ENCODE measurements at places on chromosomes 2 and 18.

DNA sequence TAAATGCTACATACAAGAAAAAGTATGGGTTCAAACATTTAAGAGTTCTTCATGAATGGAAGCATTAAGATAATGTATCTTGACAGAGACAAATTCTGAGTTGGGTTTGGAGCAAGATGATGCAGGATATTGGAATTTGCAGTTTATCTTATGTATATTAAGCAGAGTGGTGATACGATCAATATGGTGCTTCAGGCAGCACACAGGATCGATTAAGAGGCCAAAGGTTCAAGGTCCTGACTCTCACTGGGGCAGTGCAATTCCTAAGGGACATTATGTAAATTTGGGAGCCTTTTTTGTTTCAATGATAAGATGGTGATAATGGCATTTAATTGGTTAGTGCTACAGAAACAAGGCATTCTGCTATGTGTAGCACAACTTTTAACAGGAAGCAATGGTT, 381.9 kb downstream of the KCNJ3 start:
- no peak for DNase-seq

DNA sequence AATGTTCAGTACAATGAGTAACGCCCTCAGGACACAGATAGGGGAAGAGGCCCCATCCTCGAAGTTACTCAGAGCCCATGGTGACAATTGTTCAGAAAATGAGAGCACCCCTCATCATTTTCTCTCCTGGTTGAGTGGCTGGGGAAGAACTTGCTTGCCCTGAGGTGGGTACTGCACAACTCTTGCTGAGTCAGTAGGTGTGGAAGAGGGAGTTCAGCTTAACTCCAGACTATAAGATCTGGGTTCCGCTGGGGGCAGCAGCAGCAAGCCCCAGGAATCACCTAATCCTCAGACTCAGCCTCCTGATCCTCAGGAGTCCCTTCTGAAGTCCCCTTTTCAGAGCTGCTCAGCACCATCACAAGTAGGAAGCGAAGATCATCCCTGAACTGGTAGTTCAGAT, 123.7 kb downstream of the PIEZO2 start:
- no peak for DNase-seq

DNA sequence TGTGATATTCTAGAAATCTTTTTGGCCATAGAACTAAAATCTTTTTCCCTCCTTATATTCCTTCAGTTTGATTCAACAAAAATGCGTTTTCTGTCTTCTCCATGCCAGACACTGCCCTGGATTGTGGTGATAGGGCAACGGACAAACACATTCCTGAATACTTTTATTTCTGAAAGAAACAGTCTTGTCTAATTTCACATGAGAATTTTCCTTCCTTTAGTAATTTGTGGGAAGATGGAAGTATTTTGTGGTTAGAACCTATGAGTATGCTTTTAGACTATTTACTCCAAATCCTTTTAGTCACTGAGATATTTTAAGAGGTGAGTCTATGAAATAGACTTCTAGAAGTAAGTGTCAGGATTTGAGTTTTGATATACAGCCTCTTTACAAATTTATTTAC, 49.6 kb downstream of the COL5A2 start:
- no peak for DNase-seq

GRCh38 chr2:51484605-51485004, 452.7 kb upstream of the NRXN1 start:
- no peak for DNase-seq

DNA sequence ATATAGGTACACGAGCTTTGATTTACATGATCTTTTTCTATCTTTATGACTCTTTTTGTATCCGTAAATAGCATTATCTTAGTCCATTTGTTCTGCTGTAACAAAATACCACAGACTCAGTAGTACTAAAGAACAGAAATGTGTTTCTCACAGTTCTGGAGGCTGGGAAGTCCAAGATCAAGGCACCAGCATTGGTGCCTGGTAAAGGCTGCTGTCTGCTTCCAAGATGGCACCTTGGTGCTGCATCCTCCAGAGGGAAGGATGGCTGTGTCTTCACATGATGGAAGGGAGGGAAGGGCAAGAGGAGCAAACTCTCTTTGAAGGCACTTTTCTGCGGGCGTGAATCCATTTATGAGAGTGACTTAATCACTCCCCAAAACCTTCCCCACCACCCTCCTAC, 36.0 kb downstream of the EIF5B start:
- no peak for DNase-seq

DNA sequence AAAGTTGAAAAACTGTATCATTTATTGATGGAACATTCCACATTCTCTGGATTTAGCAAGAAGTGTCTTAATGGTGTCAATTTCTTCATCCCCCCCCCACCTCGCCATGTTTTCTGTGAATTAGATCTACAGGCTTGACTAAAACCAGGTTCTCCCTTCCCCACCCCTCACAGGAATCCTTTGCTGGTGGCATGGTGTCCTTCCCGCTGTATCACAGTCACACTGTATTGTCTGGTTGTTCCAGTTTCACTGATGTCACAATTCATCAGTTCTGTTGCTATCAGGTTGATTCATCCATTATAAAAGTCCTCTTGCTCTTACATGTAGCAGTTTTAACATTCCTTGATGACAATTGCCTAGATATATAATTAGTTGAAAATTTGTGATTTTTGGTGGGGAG, 6.1 kb upstream of the SNORC start:
- no peak for DNase-seq

DNA sequence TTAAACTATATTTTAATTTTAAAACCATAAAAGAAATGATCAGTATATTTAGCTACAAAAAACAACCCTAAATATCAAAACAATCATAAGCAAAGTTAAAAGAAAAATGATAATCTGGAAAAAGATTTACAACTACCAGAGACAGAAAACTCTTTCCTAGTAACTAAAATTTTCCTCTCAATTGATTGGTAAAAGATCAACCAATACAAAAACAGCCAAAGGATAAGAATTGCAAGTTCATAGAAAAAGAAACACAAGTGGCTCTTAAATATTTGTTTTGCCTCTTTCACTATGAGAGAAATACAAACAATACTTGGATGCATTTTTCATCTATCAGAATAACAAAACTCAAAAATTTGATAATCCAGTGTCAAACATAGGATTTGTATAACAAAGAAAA, 101.8 kb upstream of the ZC3H15 start:
- no peak for DNase-seq

Measured in NCI-H2227 treated with DMSO at 0.1 percent for 48 hours (cell line).